ENCODE measurements at places on chromosomes 5 and 9.

GRCh38 chr5:16600397-16600796, 16.4 kb downstream of the RETREG1 start:
- peak; percentile 37 for DNase-seq

GRCh38 chr9:88722753-88723152, 187.8 kb downstream of the NXNL2 start:
- DNase-seq = no peak

GRCh38 chr9:136114610-136115009, 4.1 kb downstream of the TMEM250 start:
- no peak for DNase-seq

DNA sequence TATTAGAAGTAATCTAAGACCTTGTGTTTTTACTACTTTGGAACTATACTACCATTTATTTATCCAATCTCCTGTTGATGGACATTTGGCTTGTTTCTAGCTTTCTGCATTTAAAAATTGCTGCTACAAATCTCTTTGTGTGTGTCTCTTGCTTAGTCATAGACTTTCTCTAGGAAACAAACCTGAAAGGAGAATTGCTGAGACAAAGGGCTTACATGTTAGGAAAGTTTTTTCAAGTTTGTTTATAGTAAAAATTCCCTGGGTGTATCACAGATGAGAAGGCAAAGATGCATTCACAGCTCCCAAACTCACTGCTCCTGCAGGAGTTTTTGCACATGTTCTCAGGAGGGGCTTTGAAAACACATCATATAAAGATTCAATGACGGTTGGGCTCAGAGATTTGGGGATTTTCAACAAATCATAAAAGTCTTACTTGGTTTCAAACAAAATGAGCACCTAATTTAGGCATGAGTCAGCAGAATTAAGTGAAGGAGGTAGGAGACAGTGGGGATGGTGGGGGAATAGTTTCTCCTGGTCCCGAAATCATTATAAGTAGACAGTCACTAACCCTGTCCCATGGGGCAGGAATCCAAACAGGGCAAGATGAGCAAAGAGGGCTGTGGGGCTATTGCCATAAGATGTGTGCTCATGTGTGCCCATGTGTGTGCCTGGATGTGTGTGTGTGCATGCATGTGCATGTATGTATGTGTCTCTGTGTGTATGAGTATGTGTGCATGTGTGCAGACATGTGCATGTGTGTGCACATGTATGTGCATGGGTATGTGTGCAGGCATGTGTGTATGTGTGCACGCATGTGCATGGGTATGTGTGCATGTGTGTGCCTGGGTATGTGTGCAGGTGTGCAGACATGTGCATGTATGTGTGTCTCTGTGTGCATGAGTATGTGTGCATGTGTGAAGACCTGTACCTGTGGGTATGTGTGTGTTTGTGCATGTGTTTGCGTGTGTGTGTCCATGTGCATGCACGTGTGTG, 43.4 kb upstream of the S1PR3 start:
- no peak for DNase-seq

DNA sequence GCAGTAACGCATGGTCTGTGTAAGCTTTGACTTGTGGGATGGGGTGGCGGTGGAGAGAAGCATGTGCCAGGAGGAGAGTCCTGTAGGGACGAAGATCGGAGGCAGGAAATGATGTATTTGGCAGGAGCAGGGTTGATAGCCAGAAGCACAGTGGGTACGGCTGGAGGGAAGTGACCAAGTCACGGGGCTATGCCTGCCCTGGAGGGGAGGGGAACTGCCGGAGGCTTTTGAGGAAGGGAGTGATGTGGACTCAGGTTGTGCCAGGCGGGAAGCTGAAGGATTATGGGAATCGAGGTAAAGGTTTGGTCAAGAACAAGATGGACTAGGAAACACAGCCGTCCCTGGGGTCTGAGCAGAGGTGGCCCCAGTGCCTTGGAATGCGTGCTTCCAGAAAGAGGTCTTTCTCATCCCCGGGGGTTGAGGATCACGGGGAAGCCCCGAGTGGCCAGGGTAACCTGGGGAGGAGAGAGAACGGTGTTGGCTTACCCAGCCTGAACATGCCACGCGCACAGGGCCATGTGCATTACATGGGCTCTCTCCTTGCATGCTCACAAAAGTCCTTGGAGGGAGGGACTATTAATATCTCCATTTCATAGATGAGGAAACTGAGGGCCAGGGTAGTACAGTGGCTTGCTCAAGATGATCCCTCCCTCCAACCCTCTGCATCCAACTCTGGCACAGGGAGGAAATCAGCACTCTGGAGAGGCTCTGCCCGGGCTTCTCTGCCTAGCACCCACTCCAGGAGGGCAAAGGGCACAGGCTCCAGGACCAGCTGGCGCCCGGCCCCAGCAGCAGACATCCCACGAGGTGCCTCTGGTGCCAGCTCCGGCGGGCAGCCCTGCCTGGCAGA, 253.8 kb downstream of the PBX3 start:
- DNase-seq = no peak

- no peak for DNase-seq
Measured at GRCh38 chr5:66012271-66012670, 85.9 kb downstream of the ERBIN start.

- no peak for DNase-seq
Measured at GRCh38 chr5:150670275-150670947, 9.4 kb downstream of the MYOZ3 start.
